ENCODE measurements at places on chromosomes 3 and 15. TPM values are rescaled to one million over a fixed set of nuclear protein-coding genes. Genes with fewer than 3 reads are reported as not detected.

ALG3 gene
- 28.7 TPM for total RNA-seq

- DNase-seq, result peak; percentile 4
Observed at GRCh38 chr3:97765336-97765735, 778 bp downstream of the ARL6 start.

- DNase-seq, result peak; percentile 17
Observed at GRCh38 chr3:125220727-125221429, 8.3 kb upstream of the SLC12A8 start.

- peak; percentile 95 for DNase-seq
Observed at GRCh38 chr3:81778678-81779182, 17.3 kb upstream of the GBE1 start.

KLHDC8B gene
- total RNA-seq, result 22.9 TPM

SAXO2 gene
- 1.6 TPM for total RNA-seq

MCTP2 gene
- 2.2 TPM for total RNA-seq

- DNase-seq, result no peak
Observed at GRCh38 chr15:77544162-77544561, 88.5 kb downstream of the LINGO1 start.

COL6A5 gene
- total RNA-seq, result under 0.01 TPM

- no peak for DNase-seq
Observed at GRCh38 chr3:132047209-132047608, 12.4 kb upstream of the CPNE4 start.

DNA sequence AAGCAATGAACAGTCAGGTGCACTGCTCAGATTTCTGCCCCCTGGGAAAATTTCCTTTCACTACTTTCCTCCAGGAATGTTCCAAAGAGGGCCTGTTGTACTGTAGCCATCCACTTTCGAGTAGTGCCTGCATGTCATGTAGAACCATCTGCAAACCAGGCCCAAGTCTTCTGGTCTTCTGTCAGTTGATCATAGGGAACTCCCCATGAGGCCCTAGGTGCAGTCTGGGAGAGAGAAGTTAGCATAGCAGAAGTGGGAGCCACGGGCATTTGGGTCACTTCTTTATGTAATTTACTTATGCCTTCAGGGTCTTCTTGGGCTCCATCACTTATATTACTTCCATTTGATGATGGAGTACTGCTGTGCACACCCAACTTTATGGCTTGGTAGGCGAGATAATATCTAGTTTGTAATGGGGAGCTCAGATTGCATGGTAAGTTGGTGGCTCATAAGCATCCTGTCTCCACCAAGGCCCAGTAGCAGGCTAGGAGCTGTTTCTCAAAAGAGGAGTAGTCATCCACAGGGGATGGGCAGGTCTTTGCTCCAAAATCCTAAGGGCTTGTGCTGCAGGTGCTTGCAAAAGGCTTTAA lies 151.4 kb downstream of the NFKBIZ start:
- no peak for DNase-seq

C3orf70 gene
- 4.2 TPM for total RNA-seq

GRCh38 chr3:107992976-107993684 lies 97.7 kb downstream of the CD47 start:
- no peak for DNase-seq

DNA sequence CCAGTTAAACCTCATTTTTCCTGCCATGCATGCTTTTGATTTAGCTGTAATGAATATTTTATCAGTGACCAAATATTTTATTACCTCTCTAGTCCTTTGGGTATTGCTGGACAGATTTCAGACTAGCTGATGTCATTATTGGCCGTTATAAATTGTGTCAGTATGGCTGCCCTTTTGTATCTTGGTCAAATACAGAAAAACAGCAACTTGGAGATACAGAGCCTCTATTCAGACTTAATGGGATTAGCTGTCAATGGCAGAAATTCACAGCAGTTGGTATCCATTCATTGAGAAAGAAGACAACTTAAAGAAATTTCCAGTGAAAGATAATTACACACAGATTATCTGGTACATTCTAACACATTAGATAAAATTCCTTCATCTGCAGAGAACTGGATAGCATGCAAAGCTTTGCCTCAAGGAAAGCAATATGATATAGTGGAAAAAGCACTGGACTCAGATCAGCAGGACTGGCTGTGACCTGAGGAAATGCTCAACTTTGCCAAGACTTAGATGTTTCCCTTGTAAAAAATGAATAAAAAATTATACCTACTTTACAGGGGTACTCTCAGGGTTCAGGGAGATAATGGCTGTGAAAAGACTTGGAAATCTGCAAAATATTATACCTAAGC lies 20.8 kb downstream of the COL6A6 start:
- no peak for DNase-seq

DNA sequence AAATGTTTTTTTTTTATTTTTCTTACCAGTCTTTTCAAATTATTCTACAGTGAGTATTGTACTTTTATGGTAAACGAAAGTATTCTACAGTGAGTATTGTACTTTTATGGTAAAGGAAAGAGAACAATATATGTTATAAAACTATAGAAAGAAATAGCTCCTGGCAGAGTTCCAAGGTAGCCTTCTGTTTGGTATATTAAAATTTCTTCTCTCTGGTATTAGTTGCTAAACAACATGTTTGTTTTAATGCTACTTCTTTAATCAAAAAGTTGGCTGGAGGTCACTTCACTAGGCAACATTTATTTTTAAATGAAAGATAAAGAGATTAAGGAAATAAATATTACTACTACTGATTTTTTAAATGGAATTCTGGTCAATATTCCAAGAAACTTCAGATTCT lies 108.6 kb upstream of the ARL6 start:
- DNase-seq, result no peak

Data from fibroblast of villous mesenchyme (primary cell).